ENCODE measurements at places on chromosomes 6 and 20.

GRCh38 chr20:23298155-23298554 lies 52.4 kb upstream of the NXT1 start:
- ATAC-seq = no peak

GRCh38 chr6:168384045-168385036 lies 56.6 kb upstream of the SMOC2 start:
- no peak for ATAC-seq

GRCh38 chr6:133396233-133396983 lies 155.3 kb downstream of the EYA4 start:
- no peak for ATAC-seq

DNA sequence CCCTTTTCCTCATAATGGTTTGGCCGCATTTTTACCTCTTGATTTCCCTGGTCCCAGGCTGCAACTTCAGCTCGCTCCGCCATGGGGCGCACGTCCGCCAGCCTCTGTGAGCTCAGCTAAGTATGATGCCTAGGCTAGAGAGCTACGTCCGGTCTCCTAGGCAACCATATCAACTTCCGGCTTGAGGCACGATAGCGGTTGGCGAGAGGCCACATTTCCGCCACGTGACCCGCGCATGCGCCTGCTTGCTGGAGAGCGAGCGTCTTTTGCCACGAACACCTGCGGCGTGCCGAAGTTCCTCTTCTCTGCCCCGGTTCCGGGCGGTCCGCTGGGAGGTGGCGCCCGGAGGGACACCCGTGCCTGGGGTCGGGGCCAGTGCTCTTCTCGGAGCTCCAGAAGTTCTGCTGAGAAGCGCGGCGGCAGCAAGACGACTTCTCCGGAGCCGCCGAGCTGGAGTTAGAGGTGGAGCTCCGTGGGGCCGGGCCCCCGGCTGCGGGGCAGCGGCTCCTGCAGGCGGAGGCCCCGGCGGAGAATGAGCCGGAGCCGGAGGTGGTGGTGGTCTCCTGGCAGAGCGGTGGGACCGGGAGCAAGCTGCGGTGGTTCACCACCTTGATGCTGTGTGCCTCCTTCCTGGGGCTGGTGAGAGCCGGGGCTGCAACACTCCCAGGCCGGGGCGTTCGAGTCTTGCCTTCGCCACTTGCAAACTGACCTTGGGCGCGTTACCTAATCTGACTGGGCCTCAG lies 172.0 kb downstream of the SLC16A10 start:
- peak; percentile 93 for ATAC-seq

DNA sequence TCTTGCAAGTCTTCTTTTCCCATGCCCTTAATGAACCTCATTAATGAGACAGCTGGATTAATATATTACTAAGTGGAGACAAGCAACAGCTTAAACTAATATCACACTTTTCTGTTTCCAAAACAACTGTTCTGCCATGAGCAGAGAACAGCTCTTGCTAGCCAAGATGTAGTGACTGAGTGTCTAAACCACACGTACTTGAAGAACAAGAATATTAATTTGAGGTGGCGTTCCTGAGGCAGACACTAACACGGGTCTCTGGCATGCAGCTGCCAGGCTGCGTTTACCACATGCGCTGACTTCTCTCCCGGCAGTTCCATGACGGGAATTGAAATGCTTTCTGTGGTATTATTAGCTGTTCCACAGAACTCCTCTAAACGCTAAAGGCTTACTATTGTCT lies 80.6 kb downstream of the FNDC1 start:
- ATAC-seq = no peak

- ATAC-seq = no peak
Observed at GRCh38 chr6:45759472-45759810, 256.2 kb downstream of the CLIC5 start.

- no peak for ATAC-seq
Observed at GRCh38 chr6:137744877-137745276, 122.2 kb upstream of the TNFAIP3 start.

- peak; percentile 34 for ATAC-seq
Observed at GRCh38 chr6:110180228-110181008, at the start of gene CDC40. CDC40 (plus strand) TSS chr6:110180427; CDS start chr6:110180445, 18 bp downstream.

GRCh38 chr20:23223908-23224580 lies 126.5 kb upstream of the NXT1 start:
- ATAC-seq = no peak

DNA sequence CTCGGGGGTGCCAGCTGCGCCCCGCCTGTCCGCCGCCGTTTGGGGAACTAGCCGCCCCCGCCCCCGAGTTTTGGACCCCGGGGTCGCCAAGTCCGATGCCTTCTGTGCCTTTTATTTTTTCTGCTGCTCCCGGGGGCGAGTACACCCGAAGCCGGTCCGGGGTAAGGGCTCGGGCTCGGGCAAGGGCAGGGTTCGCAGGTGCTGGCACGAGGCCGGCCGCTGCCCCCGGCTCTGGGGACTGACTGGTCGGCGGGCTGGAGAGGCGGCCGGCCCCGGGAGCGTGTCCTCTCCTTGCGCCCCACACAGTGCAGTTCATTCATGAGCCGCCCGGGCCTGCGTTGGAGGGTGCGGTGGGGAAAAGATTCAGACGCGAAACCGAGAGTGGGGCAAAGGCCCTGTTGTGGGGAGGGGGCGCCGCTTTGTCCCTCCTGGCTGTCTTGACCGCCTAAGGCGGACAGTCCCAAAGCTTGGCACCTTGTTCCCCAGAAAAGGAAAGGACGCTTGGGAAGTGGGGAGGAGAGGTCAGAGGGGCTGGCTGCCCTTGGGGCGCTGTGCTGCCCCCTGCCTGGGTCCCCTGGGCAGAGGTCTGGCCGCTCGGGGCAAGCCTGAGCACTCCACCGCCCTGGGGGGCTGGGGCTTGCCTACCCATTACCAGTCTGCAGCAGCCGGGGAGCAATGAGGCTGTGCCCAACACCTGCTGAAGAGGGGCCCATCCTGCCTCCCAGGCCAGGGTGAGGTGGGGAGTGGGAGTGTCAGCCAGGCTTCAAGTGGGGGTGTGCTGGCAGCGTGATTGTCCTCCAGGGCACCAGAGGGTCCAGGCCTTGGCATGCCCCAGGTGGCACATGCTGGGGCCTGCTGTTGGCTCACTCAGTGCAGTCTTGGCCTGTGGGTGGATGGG lies 915 bp downstream of the TMEM63B start:
- ATAC-seq = peak; percentile 82

GRCh38 chr20:14126856-14127255 lies 131.5 kb downstream of the MACROD2 start:
- no peak for ATAC-seq

GRCh38 chr20:16423311-16424212 lies 149.7 kb downstream of the KIF16B start:
- no peak for ATAC-seq

- ATAC-seq = no peak
Observed at GRCh38 chr6:40671001-40671693, 84.0 kb upstream of the LRFN2 start.

Measured in SK-N-SH treated with all-trans-retinoic acid at 6 μM for 48 hours (cell line).